ENCODE measurements at places on chromosomes 7 and 10.

- DNase-seq = no peak
Observed at GRCh38 chr10:5968681-5969453, 8.5 kb downstream of the IL15RA start.

- no peak for DNase-seq
Observed at GRCh38 chr10:127364034-127364433, 167.6 kb upstream of the INSYN2A start.

GRCh38 chr7:32868116-32868515 is 23.4 kb downstream of the KBTBD2 start:
- no peak for DNase-seq

DNA sequence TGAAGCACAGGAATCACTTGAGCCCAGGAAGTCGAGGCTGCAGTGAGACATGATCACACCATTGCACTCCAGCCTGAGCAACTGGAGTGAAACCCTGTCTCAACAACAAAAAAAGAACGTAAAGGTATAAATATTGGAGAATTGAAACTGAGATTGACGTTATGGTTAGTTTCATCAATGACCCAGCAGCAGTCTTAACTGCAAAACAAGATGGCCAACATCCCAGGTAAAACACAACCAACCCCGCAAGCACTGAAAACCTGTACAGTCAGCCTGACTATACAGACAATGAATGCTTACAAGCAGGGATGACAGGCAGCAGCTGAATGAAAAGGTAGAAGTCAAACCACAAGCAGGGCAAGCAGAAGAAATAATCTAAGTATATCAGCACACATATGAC is 34.7 kb downstream of the WAPL start:
- DNase-seq = no peak

DNA sequence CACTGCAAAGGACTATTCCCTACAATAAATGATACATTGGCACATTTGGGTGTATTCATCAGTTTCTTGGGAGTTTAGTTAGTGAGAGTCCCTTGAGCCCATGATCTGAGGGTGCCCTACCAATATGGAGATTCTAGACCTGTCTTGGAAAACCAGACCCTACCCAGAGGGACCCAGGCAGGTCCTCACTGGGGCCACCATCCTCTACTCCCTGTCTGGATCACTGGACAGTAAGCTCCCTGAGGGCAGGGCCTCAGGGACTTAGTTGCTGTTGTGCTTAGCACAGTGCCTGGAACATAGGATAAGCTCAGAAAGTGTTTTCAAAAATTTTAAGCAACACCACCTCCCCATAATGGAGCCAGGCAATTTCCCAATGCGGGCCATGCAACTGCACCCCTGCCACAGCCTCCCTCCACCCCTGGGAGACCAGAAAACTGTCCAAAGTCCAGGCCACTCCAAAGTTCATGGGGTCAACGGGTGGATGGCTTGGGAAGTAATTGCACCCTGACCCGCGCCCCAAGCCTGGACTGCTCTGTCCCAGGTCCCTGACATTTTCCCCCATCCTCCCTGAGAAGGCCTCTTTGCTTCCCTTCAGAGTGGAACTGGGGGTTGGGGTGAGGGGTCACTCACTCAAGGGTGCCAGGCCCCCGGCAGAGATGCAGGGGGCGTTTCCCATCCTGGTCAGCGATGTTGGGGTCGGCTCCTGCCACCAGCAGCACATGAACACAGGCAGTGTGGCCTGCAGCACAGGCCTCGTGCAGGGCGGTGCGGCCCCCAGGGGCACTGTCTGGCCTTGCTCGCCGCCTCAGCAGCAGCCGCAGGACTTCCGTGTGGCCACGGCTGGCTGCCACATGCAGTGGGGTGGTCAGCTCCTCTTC is 1.0 kb downstream of the ASB10 start:
- no peak for DNase-seq

DNA sequence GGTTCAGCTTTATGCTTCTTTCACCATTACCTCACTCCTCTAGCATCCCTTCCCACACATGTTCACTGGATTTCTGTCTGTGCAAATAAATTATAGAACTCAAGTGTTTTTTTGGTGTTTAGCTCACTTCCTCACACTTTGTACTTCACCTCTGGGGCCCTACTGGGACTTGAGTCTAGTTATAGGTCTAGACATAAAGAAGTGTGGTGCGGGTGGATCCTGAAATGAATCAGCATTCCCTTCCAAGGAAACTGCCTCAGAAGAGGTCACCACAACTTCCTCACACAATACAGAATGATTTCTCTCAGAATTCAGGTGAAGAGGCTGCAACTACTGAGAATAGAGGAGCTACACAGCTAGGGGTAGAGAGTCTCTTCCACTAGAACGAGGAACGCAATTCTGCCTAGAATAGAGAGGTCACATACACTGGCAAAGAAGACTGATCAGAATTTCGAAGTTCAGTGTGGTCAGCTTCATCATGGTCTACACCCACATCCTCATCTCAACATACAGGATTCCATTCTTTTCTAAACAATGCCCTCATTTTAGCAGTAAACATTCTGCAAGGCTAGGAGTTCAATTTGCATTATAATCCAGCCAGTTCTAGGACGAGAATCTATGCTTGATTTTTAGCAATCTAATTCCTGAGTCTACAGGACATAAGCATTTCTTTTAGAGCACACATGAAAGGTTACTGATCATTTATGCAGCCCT is 938.7 kb upstream of the PHF14 start:
- DNase-seq = no peak

GRCh38 chr7:82548141-82548688 is 104.6 kb upstream of the CACNA2D1 start:
- DNase-seq = no peak

GRCh38 chr10:2839081-2839725 is 228.1 kb upstream of the PFKP start:
- DNase-seq = no peak

- no peak for DNase-seq
Observed at GRCh38 chr7:83517035-83517700, 131.8 kb downstream of the SEMA3E start.

- DNase-seq = no peak
Observed at GRCh38 chr7:143005632-143006260, 21.2 kb downstream of the OR9A2 start.

DNA sequence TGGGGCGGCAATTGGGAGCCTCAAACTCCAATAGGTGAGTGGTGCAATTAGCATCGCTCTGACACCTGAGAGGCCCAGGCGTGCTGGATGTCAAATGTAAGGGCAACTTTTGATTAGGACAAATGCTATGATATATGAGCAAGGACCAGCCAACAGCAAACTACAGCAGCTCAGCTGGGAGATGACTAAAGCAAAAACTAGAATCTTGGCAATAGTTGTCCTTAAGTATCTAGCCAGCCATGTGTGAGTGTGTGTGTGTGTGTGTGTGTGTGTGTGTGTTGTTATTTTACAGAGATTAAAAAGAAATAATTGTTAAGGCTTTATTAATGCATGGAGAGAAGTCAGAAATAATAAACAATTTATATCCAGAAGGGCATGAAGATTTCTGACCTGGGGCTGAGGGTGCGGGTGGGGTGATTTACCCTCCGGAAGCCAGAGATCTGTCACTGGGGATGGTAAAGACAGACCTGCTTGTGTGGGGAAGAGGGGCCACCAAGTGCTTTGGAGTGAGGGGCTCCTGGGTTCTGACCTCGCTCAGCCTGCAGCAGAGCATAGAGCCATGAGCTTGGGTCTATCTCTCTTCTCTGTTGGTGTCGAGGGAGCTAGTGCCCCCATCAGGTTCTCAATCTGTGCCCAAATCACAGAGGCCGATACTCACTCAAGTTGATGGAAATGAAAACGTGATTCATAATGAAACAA is 77.3 kb downstream of the EMX2 start:
- no peak for DNase-seq

DNA sequence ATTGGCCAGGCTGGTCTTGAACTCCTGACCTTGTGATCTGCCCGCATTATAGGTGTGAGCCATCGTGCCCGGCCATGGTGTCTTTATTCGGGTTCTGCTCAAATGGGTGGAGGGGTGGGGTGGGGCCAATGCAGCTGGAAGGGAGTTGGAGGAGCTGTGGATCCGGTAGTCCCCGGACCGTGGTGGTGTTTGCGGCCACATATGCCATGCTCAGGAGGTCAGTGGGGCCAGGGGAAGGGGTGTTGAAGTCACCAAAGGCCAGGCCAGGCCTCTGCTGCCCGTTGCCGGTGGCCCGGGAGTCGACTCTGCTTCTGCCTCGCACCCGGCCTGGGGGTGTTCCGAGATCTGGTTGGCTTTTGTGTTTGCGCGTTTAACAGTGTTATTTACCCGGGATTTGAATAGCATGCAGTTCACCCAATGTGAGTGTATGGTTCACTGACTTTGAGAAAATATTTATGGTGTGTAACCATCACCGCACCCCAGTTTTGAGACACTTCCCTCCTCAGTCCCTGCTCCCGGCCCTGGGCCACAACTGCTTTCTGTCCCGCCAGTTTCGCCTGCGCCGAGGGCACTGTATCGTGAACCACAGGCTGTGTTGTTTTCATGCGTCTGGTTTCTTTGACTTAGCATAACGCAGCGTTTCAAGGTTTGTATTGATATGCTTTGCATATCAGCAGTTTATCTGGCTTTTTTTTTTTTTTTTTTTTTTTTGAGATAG is 10.7 kb downstream of the INPP5A start:
- DNase-seq = peak; percentile 52

DNA sequence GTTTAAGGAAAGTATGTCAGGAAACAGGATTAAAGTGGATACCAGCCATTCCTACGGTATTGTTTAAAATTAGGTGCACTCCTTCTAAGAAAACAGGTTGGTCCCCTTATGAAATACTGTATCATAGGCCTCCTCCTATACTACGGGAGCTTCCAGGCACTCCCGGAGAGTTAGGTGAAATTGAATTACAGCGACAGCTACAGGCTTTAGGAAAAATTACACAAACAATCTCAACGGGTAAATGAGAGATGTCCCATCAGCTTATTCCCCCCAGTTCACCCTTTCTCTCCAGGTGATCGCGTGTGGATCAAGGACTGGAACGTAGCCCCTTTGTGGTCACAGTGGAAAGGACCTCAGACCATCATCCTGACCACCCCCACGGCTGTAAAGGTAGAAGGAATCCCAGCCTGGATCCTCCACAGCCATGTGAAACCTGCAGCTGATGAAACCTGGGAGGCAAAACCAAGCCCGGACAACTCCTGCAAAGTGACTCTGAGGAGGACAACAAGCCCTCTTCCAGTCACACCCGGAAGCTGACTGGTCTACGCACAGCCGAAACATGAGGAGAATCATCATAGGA is 25.1 kb upstream of the GHITM start:
- DNase-seq = no peak

GRCh38 chr10:126599949-126600682 is 70.4 kb downstream of the C10orf90 start:
- DNase-seq = no peak

DNA sequence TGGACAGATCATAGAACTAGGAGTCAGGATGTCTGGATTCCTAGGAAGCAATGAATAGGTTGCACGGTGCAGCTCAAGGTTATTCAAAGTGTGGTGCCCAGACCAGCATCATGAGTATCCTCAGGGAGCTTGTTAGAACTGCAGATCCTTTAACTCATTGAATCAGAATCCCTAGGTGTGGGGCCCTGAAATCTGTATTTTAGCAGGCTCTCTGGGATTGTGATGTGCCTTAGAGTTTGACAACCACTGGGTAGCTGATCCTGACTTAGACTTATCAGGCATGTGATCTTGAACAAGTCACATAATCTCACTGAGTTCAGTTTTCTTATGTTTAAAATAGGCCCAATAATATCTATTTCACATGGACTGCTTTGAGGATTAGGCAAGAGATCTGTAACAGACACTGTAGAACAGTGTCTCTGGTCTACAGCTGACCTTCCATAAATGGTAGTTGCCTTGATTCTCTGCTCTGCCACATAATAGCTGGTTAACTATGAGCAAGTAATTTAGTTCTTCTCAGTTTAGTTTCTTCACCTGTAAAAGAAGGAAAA is 46.4 kb upstream of the ATRNL1 start:
- no peak for DNase-seq

DNA sequence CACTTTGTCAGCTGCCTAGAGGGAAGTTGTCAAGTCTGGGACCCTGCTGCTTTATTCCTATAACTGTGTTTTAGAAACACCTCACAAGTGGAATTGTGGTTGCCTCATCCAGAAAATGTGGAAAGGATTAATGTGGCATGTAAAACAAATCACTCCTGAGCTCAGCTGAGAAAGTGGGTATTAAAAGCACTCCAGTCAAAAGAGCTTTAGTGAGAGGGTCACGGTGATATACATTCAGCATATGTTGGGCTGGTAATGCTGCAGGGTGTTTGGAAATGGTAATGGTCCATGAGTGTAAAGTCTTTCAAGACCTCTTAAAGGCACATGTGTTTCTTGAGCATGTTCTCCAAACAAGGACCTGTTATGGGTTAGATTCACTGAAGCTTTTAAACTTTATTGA is 318.2 kb upstream of the MEOX2 start:
- no peak for DNase-seq

DNA sequence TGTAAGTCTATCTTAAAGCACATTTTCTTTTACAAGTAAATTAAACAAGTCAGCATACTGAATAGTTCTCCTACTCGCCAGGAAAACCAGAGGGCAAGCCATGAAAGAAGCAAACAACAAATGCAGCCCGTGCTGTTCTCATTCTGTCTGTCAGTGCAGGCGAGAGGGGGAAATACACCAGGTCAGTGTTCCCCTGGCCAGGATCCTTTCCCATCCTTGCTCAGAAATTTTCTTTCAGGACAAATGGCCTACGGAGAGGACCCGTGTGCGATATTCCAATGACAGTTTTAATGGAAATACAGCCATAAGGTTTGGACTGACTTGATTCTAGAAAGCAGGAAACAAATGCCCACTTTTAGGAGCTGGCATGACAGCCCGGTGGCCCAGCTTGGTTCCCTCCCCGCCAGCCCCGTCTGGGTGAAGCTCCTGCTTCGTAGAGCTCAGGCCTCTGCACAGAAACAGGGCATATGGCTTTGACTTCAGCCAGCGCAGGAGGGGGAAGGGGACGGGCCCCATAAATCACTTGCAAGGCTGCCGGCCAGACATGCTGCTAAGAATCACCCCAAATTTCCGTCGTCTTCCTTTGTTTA is 67.8 kb downstream of the FRMD4A start:
- DNase-seq = no peak

Data from CD4-positive, alpha-beta T cell treated with Interleukin-4 for 1 hour (primary cell).